ENCODE measurements at places on chromosomes 7 and 10. TPM values are rescaled to one million over a fixed set of nuclear protein-coding genes. Genes with fewer than 3 reads are reported as not detected.

Gene CLCN1
- not detected for total RNA-seq

Gene AOC1
- total RNA-seq, result not detected

Gene AKR1D1
- total RNA-seq, result not detected

Gene MYH16
- total RNA-seq, result 0.93 TPM

Gene CNNM1
- total RNA-seq, result 0.14 TPM

Gene GIMAP8
- 75.3 TPM for total RNA-seq

Gene WNT2
- total RNA-seq, result not detected

Gene FGFR2
- total RNA-seq, result 0.27 TPM

Gene RPEL1
- 0.27 TPM for total RNA-seq

Gene METTL27
- 4.7 TPM for total RNA-seq

Gene MBL2
- total RNA-seq, result not detected

Gene NYAP1
- total RNA-seq, result 2.7 TPM

Gene SLC26A3
- not detected for total RNA-seq

Gene TRIM24
- total RNA-seq, result 16.2 TPM

Gene CLDN4
- total RNA-seq, result under 0.01 TPM

Gene LRRC18
- not detected for total RNA-seq

Gene ABCB4
- total RNA-seq, result not detected

Gene NPFFR1
- total RNA-seq, result not detected

Gene CDNF
- total RNA-seq, result 0.65 TPM

Gene MYL7
- not detected for total RNA-seq

Gene TMEM236
- total RNA-seq, result 0.14 TPM

Gene GRM3
- not detected for total RNA-seq

Gene NKX6-2
- not detected for total RNA-seq

Gene ARHGAP22
- total RNA-seq, result 76.5 TPM

All from thoracic aorta endothelial cell (primary cell).